ENCODE measurements at places on chromosomes 5 and 9. TPM values are rescaled to one million over a fixed set of nuclear protein-coding genes. Genes with fewer than 3 reads are reported as not detected.

Gene LMX1B
- total RNA-seq: not detected

Gene ITGA2
- 10.5 TPM for total RNA-seq

Gene SPATA9
- total RNA-seq: not detected

Gene CCNI2
- not detected for total RNA-seq

Gene SHISAL2B
- not detected for total RNA-seq

Gene SHLD3
- 2.9 TPM for total RNA-seq

Gene PCDHGB3
- total RNA-seq: 2.4 TPM

Gene KCNMB1
- not detected for total RNA-seq

Gene SCGB3A2
- total RNA-seq: not detected

Gene PHF24
- not detected for total RNA-seq

Gene GAS1
- 170 TPM for total RNA-seq

Gene GPR21
- total RNA-seq: not detected

Gene GABRG2
- total RNA-seq: not detected

Gene FCN2
- total RNA-seq: not detected

Gene ENTPD2
- not detected for total RNA-seq

Gene GRM6
- total RNA-seq: not detected

Gene ORM2
- total RNA-seq: not detected

Gene IL9
- not detected for total RNA-seq

Gene EQTN
- total RNA-seq: not detected

Gene ABO
- not detected for total RNA-seq

Gene PPP1R26
- total RNA-seq: 7.6 TPM

Gene FAM153A
- total RNA-seq: not detected

Gene FOXD4L6
- total RNA-seq: not detected

Gene SOHLH1
- total RNA-seq: not detected

Gene LRSAM1
- 24.7 TPM for total RNA-seq

Gene ACTBL2
- 0.54 TPM for total RNA-seq

Gene SLCO4C1
- under 0.01 TPM for total RNA-seq

Gene ARID3C
- 0.72 TPM for total RNA-seq

Gene RIOK2
- total RNA-seq: 16.2 TPM

Gene ENHO
- total RNA-seq: not detected

Gene ACOT12
- not detected for total RNA-seq

Gene ENTREP1
- 0.81 TPM for total RNA-seq

Gene SLC34A1
- total RNA-seq: not detected

Gene GLRX
- total RNA-seq: 318 TPM

Gene DRD1
- not detected for total RNA-seq

Gene SNCAIP
- not detected for total RNA-seq

Gene ZNF483
- 0.18 TPM for total RNA-seq

Gene FCN1
- not detected for total RNA-seq

Gene SLC46A2
- not detected for total RNA-seq

Gene SLC22A5
- 4.3 TPM for total RNA-seq

Gene CDC14B
- 7.5 TPM for total RNA-seq

Gene ISL1
- total RNA-seq: not detected

All from cardiac atrium fibroblast (primary cell).